ENCODE measurements at places on chromosomes 11 and 22. TPM values are rescaled to one million over a fixed set of nuclear protein-coding genes. Genes with fewer than 3 reads are reported as not detected.

The MRGPRX4 gene
- not detected for polyA plus RNA-seq

The PKP3 gene
- not detected for polyA plus RNA-seq

The GRK3 gene
- 8.3 TPM for polyA plus RNA-seq

The RIBC2 gene
- not detected for polyA plus RNA-seq

The SLC17A6 gene
- polyA plus RNA-seq: not detected

The DDB1 gene
- 97.2 TPM for polyA plus RNA-seq
